Mesendoderm (in vitro differentiated cells): ENCODE measurements at places on chromosomes 6 and 20.

GRCh38 chr6:13451181-13451895 is 36.1 kb downstream of the GFOD1 start:
- H3K27ac ChIP-seq, result no peak overlapping the region
- no peaks in the 10 kb centered on the region for H3K36me3 ChIP-seq
- no peaks in the 10 kb centered on the region for H3K27me3 ChIP-seq
- DNase-seq, result no peak
- H3K4me1 ChIP-seq, result peaks cover 2% of the 10 kb centered on the region
- no peak overlapping the region for H3K4me3 ChIP-seq

GRCh38 chr6:115717062-115717461 is 343.6 kb downstream of the FRK start:
- no peaks in the 10 kb centered on the region for H3K4me1 ChIP-seq
- no peaks in the 10 kb centered on the region for H3K36me3 ChIP-seq
- no peaks in the 10 kb centered on the region for H3K27me3 ChIP-seq
- DNase-seq, result no peak
- no peak overlapping the region for H3K27ac ChIP-seq

DNA sequence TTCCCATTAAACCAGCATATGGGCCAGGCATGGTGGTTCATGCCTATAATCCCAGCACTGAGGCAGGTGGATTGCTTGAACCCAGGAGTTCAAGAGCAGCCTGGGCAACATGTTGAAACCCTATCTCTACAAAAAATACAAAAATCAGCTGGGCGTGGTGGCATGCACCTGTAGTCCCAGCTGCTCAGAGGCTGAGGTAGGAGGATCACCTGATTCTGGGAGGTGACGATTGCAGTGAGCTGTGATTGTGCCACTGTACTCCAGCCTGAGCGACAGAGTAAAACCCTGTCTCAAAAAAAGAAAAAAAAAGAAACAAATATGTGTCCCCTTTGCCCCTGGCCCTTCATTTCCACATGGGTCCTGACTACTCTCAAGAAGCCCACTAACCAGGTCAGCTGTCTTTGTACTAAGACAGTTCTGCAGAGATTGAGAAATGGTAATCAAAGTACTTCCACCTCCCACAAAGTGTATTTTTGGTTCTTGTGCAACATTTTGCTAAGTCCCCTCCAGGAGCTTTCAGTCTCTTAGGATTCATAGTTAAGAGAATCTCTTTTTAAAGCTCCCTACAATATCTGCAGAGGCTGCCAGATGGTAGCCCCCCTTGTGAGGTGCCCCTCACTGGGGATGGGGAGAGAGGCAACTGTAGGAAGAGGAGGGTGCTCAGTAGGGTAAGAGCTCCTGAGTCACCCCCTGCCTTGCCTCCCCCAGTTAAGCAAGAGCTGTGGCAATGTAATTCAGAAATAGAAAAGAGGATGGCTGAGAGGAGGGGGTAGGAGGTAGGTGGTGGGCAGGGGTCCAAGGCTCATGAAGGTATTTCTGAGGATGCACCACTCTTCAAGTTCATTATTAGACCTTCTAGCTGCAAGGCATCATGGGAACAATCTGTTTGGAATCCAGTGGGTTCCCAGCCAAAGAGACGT is 16.5 kb upstream of the WFDC2 start:
- DNase-seq, result no peak
- H3K4me1 ChIP-seq, result peaks cover 6% of the 10 kb centered on the region
- H3K27ac ChIP-seq, result no peak overlapping the region
- H3K4me3 ChIP-seq, result no peak overlapping the region
- no peaks in the 10 kb centered on the region for H3K27me3 ChIP-seq

DNA sequence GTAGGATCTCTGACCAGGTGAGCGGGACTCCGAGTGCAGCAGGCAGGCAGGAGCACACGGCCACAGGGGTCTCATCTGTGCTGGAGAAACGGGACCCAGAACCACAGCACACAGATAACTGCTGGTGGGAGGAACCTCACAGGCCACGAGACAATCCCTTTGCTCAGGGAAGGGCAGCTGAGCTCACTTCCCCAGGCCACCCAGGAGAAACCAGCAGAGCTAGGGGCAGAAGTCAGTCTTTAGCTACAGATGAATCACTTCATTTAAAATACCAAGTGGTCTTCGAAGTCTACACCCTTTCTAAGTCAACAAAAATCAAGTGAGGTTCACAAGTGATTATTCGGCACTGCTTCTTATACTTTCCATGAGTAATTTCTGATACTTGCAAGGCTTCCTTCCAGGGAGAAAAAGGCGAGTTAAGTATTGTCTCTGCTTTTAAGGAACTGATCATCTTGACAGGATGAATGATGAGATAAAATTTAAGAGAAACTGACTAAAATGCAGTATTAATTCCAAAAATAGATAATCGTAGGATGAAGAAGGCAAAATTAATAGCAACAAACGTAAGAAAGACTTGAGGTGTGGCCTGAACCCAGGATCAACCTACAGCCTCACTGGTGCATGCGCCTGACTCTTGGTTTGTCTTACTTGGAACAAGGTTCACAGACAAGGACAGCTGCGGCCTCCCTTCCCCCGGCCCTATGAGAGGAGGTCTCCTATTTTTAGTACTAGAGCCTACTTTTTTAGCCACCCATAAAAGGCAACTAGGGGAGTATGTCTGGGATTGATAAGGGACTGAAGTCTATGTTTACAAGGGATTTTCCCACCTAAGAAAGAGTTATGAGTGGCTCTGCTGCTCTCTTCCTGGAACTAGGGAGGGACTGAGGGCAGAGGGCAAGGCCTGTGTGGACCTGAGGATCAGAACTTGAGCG is 233.6 kb downstream of the TTLL2 start:
- DNase-seq, result no peak
- H3K4me1 ChIP-seq, result no peaks in the 10 kb centered on the region
- no peaks in the 10 kb centered on the region for H3K27me3 ChIP-seq
- no peak overlapping the region for H3K27ac ChIP-seq
- H3K4me3 ChIP-seq, result no peak overlapping the region
- H3K36me3 ChIP-seq, result no peaks in the 10 kb centered on the region

- no peak overlapping the region for H3K27ac ChIP-seq
- no peaks in the 10 kb centered on the region for H3K27me3 ChIP-seq
- H3K36me3 ChIP-seq, result no peaks in the 10 kb centered on the region
- H3K4me3 ChIP-seq, result no peak overlapping the region
- peak; percentile 29 for DNase-seq
Measured at GRCh38 chr20:10558635-10559187, 115.1 kb downstream of the JAG1 start.

DNA sequence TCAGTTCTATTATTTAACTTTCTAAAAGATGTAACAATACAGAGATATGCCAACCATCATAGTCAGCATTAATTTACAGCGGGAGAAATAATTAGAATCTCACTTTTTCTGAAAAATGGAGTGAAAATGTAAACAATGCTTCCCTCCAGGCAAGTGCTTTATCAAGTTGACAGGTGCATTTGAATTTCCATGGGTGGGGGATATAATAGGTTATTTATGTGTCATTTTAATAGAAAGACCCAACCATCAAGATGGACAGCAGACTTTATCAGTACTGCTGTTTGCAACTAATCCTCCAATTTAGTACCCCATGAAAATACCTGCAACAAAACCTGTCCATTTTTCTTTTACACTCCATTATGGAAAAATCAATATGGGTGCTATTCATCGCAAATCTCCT is 780.1 kb downstream of the TFAP2A start:
- DNase-seq, result no peak
- no peaks in the 10 kb centered on the region for H3K4me1 ChIP-seq
- H3K36me3 ChIP-seq, result no peaks in the 10 kb centered on the region
- H3K4me3 ChIP-seq, result no peak overlapping the region
- H3K27me3 ChIP-seq, result no peaks in the 10 kb centered on the region

- no peak overlapping the region for H3K4me3 ChIP-seq
- H3K27me3 ChIP-seq, result no peaks in the 10 kb centered on the region
- no peak for DNase-seq
- peaks cover 6% of the 10 kb centered on the region for H3K36me3 ChIP-seq
- no peak overlapping the region for H3K27ac ChIP-seq
Measured at GRCh38 chr6:157203764-157204163, 119.6 kb downstream of the TMEM242 start.

- H3K36me3 ChIP-seq, result no peaks in the 10 kb centered on the region
- no peak for DNase-seq
- H3K4me1 ChIP-seq, result no peaks in the 10 kb centered on the region
- no peaks in the 10 kb centered on the region for H3K27me3 ChIP-seq
- H3K4me3 ChIP-seq, result no peak overlapping the region
- H3K27ac ChIP-seq, result no peak overlapping the region
Measured at GRCh38 chr20:43529457-43530153, 22.1 kb downstream of the L3MBTL1 start.

GRCh38 chr20:10863337-10864060 is 189.7 kb upstream of the JAG1 start:
- H3K36me3 ChIP-seq, result no peaks in the 10 kb centered on the region
- H3K27me3 ChIP-seq, result no peaks in the 10 kb centered on the region
- H3K4me1 ChIP-seq, result no peaks in the 10 kb centered on the region
- no peak overlapping the region for H3K4me3 ChIP-seq

DNA sequence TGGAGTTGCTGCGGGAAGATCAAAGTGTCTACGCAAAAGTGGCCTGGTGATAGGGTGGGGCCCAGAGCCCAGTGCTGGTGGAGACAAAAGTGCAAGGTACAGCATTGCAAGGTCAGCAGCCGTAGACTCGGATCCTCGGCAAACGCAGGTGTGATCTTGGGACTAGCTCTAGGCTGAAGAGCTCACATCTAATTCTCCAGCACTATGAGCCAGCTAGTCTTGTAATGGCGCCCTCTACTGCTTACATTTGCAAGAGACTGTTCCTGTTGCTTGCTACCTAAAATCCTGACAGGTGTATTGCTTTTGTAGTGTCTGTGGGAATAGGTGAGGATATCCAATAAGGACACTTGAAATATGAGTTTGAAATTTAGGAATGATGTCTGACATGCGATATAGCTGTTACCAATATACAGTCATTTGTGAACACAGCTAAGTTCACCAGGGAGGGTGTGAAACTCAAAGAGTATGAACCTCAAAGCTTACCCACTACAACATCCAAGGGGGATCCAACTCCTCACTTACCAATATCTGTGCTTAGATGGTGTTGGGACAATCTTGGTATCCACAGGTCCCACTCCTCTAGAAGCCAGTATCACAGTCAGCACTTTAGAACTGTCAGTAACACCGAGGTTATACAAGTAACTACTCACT is 58.4 kb downstream of the PDE7B start:
- H3K4me3 ChIP-seq, result no peak overlapping the region
- H3K36me3 ChIP-seq, result no peaks in the 10 kb centered on the region
- H3K4me1 ChIP-seq, result no peaks in the 10 kb centered on the region
- H3K27ac ChIP-seq, result no peak overlapping the region

- no peaks in the 10 kb centered on the region for H3K36me3 ChIP-seq
- no peaks in the 10 kb centered on the region for H3K27me3 ChIP-seq
Measured at GRCh38 chr20:48150568-48150967, 365.3 kb upstream of the SULF2 start.

DNA sequence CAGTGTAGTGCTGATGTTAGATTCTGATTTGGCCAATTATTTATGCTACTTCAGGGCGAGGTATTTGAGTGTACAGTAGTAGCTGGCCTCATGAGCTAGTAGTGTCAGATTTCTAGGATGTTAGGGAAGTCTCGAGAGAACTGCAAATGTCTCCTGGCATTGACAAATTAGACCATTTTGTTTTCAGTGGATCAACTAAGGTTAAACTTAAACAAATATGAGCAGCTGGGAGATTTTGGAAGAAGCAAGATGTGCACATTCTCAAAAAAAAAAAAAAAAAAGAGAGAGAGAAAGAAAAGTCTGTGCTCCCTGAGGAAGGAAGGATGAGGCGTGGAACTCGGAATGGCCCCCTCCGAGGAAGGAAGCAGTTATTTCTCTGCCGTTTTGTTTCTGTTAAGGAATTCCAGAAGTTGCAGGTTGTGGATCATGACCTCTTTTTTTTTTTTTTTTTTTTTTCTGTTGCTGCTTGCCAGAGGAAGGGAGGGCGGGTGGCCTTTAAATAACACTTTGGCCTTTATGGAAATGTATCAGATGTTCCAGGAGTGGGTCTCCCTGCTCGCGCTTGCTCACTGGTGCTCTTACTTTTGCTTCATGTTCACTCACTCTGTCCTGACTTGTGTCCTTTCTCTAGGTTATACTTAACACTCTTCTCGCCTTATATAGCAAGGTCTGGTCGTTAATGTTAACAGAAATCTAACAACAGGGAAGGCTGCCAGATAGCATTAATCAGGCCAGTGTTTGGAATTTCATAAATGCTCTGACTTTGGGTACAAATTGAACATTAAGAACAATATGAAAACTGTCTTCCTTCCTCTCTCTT is 124.4 kb downstream of the TCP11 start:
- no peak for DNase-seq
- no peak overlapping the region for H3K4me3 ChIP-seq
- H3K4me1 ChIP-seq, result peaks cover 3% of the 10 kb centered on the region
- no peak overlapping the region for H3K27ac ChIP-seq
- H3K36me3 ChIP-seq, result no peaks in the 10 kb centered on the region

DNA sequence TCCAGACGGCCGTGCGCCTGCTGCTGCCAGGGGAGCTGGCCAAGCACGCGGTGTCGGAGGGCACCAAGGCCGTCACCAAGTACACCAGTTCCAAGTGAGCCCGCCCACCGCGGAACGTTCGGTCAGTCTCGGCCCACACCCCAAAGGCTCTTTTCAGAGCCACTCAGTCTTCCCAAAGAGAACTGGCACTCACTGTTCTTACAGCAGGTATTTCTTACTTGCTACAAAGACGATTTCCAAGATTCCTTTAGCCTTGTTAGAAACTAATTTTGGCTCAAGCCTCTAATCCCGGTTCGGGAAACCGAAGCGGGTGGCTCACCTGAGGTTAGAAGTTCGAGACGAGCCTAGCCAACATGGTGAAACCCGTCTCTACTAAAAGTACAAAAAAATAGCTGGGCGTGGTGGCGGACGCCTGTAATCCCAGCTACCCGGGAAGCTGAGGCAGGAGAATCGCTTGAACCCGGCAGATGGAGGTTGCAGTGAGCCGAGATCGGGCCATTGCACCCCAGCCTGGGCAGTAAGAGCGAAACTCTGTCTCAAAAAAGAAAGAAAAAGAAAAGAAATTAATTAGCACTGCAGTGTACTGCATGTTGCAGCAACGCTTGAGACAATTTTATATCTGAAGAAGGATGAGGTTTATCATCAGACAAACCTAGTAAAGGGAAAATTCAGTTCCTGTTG is 73.1 kb downstream of the OR2B2 start:
- DNase-seq, result peak; percentile 79
- peak overlapping the region; percentile 60 for H3K4me3 ChIP-seq
- no peaks in the 10 kb centered on the region for H3K36me3 ChIP-seq
- peak overlapping the region; percentile 46 for H3K27ac ChIP-seq
- H3K4me1 ChIP-seq, result no peaks in the 10 kb centered on the region
- H3K27me3 ChIP-seq, result no peaks in the 10 kb centered on the region

DNA sequence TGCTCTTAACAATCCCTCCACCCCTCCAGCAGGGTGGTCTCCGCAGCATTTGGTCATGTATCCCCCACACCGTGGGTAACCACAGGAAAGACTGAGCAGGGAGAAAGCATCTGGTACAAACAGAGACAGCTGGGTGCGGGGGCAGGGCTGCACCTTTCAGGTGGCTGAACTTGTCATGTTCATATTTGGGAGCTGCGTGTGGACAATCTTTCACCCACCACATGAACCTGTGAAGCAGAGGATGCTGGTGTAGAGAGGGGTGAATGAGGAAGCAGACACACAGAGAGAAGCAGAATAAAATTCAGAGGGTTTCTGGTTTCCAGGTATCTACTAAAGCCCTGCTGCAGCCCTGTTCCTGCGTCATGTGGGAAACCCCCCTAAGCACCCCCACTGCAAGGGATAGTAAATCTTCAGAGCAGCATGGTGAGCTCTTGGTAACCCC is 8.9 kb downstream of the GFOD1 start:
- H3K4me3 ChIP-seq, result no peak overlapping the region
- no peak for DNase-seq
